ENCODE measurements at places on chromosomes 7 and 10. TPM values are rescaled to one million over a fixed set of nuclear protein-coding genes. Genes with fewer than 3 reads are reported as not detected.

- H3K36me3 ChIP-seq, result no peaks in the 10 kb centered on the region
- no peak for DNase-seq
- no peak overlapping the region for H3K27ac ChIP-seq
- H3K27me3 ChIP-seq, result peaks cover 3% of the 10 kb centered on the region
Observed at GRCh38 chr10:77678146-77678545, 40.5 kb upstream of the KCNMA1 start.

DNA sequence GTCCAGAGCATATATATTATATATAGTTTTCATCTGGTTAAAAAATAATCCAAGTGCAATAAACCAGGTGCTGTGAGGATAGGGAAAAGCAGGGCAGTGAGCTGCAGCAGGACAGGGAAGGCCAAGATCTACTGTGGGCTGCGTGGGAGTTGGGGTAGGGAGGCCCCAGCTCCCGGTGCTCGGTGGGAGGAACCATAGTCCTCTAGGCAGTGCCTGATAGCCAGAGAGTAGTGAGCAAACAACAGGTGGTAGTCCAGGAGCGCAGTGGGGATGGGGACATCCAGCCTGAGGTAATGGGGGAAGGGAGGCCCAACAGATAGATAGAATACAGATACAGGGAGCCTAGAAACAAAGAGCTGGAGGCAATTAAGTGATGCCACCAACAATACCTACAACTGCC, 4.1 kb upstream of the BMPR1A start:
- H3K4me1 ChIP-seq, result peaks cover 51% of the 10 kb centered on the region
- peak overlapping the region; percentile 68 for H3K27ac ChIP-seq
- H3K4me3 ChIP-seq, result peak overlapping the region; percentile 80

DNA sequence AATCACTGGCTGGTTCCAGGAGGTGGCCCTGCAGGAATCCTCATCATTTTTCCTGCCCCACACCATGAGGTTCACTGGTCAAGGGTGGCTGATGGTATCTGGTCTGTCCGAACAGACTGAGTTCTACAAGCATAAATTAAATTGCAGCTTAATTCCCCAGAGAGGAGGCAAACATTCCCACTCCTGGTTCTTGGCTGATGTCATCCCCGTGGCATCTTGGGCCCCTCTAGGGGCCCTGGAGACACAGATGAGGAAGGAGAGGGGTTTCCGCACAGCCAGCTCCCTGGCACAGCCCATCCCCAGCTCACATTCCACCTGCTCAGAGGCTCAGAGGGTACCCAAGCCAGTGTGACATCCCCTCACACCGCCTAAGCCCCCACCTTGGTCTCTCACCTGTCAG, 5.3 kb upstream of the KLRG2 start:
- H3K4me3 ChIP-seq, result no peak overlapping the region
- DNase-seq, result no peak
- H3K27me3 ChIP-seq, result peaks cover 48% of the 10 kb centered on the region

Gene C10orf67
- total RNA-seq, result 0.33 TPM

DNA sequence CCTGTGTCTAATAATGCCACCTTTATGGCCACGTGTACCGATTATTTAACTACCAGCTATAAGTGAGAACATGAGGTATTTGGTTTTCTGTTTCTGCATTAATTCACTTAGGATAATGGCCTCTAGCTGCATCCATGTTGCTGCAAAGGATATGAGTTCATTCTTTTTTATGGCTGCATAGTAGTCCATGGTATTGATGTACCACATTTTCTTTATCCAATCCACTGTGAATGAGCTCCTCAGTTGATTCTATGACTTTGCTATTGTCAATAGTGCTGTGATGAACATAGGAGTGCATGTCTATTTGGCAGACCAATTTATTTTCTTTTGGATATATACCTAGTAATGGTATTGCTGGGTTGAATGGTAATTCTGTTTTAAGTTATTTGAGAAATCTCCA, 96.4 kb downstream of the SLC25A40 start:
- H3K36me3 ChIP-seq, result no peaks in the 10 kb centered on the region
- no peak for DNase-seq
- H3K4me3 ChIP-seq, result no peak overlapping the region
- H3K27me3 ChIP-seq, result no peaks in the 10 kb centered on the region
- no peaks in the 10 kb centered on the region for H3K4me1 ChIP-seq

Gene GIMAP5
- not detected for total RNA-seq

GRCh38 chr10:36271627-36272340, 629.7 kb upstream of the FZD8 start:
- no peak overlapping the region for H3K4me3 ChIP-seq
- H3K27ac ChIP-seq, result no peak overlapping the region
- peaks cover 4% of the 10 kb centered on the region for H3K27me3 ChIP-seq
- DNase-seq, result no peak
- H3K36me3 ChIP-seq, result no peaks in the 10 kb centered on the region

Gene TAC1
- total RNA-seq, result 0.45 TPM

DNA sequence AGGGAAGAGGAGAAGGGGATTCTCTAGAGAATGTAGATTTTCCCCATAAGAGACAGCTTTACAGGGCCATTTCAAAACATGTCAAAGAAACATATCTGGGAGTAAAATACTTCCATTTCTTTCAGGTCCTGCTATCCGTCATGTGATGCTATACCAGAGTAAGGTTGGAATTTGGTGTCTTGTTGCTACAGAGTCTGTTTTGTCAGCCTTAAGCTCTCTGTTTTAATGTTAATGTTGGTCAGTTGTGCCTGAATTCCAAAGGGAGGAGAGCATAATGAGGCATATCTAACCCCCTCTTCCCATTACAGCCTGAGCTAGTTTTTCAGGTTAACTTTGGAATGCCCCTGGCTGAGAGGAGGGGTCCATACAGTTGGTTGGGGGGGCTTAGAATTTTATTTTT, 94.7 kb upstream of the CCDC71L start:
- no peaks in the 10 kb centered on the region for H3K4me1 ChIP-seq
- H3K36me3 ChIP-seq, result no peaks in the 10 kb centered on the region
- no peak overlapping the region for H3K27ac ChIP-seq
- H3K4me3 ChIP-seq, result no peak overlapping the region
- no peak for DNase-seq

Gene GAD2
- total RNA-seq, result not detected

Gene KAZALD1
- 2.9 TPM for total RNA-seq

Gene ZPBP
- not detected for total RNA-seq

Gene CFTR
- not detected for total RNA-seq

Data from neural crest cell (in vitro differentiated cells).